ENCODE measurements at places on chromosomes 1 and 21.
A peak's percentile ranks its signal among the peaks of the same experiment; 100 is the strongest.

GRCh38 chr1:154176337-154176736 lies 15.6 kb downstream of the TPM3 start:
- DNase-seq: no peak

DNA sequence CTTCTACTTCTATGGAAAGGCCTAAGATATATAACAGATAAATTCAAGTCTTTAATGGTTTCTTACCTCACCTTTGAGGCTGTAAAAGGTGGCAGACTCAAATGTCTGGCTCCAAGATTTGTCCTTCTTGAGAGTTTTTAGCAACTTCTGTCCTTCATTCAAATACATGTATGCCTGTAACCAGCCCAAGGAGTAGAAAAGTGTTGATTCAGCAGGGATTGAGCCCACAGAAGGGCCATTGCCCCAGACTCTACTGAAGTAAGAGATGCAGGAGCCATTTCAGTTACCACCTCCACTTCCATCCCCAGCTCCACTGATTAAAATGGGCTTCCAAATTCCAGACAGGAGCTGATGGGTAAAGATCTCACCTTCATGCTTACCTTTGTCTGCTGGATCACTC lies 80.0 kb downstream of the ADCY10 start:
- DNase-seq: no peak

DNA sequence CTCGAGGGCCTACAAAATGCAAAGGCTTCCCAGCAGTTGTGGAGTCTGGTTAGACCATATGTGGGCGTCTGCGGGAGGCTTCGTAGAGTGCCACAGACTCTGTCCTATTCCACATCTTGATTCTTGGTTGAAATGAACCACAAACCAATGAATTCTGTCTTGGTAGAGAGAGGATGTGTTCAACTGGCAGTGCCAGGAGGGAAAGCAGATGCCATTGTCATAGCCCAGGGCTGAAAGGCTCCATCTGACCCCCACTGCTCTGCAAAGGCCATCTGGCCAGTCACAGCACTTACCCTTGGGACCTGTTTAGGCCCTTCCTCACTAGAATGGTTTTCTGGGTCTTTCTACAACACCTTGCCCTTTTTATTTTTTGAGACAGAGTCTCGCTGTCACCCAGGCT lies 22.1 kb downstream of the ACOT11 start:
- no peak for DNase-seq

DNA sequence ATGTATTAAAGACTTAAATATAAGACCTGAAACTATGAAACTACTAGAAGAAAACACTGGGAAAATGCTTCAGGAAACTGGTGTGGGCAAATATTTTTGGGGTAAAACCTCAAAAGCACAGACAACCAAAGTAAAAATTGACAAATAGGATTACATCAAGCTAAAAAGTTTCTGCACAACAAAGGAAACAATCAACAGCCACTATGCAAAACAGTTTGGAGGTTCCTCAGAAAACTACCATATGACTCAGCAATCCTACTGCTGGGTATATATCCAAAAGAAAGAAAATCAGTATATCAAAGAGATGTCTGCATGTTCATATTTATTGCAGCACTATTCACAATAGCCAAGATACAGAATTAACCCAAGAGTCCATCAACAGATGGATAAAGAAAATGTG lies 17.1 kb downstream of the TSHB start:
- DNase-seq: no peak

GRCh38 chr1:64967381-64967780 lies 1.0 kb upstream of the JAK1 start:
- DNase-seq: no peak

GRCh38 chr1:9253004-9253403 lies 18.4 kb downstream of the H6PD start:
- DNase-seq: no peak

DNA sequence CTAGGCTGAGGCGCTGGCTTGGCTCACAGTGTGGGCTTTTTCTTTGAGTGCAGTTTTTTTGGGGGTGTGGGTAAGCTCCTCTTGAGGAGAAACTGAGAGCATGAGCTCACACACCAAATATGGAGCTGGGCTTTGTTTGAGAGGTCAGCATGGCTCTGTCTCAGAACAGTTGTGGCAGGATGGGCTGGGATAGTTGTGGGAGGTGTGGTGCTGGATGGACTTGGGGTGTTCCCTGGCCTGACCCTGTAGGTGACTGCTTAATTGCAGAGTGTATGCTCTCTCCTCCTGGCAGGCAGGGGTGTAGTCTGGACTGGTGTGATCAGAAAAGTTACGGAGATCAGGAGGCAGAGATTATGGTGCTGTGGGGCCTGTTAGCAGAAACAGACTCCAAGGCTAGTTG lies 64.3 kb upstream of the PGBD5 start:
- no peak for DNase-seq

GRCh38 chr1:174912264-174912663 lies 87.5 kb upstream of the CACYBP start:
- no peak for DNase-seq

GRCh38 chr1:78716186-78716585 lies 66.6 kb downstream of the IFI44 start:
- DNase-seq: peak; percentile 38

- DNase-seq: no peak
Measured at GRCh38 chr1:233086961-233087881, 136.8 kb downstream of the NTPCR start.

DNA sequence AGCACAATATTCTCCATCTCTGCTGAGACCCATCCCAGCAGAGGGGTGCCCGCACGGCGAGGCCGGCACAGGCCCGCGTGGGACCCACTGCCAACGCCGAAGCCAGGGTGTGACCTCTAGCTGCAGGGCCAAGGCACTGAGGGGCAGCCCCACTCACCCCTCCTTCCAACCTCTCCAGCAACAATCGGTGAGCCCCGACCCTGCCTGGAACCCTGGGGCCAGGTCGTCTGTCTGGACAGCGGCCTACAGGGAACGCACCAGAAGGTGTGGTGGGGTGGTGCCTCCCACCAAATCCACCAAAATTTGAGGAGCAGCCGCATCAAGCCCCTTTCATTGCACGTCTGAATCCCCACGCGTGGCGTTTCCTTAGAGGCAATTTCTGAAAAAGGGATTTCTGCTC lies 63.0 kb upstream of the ADARB1 start:
- DNase-seq: no peak

DNA sequence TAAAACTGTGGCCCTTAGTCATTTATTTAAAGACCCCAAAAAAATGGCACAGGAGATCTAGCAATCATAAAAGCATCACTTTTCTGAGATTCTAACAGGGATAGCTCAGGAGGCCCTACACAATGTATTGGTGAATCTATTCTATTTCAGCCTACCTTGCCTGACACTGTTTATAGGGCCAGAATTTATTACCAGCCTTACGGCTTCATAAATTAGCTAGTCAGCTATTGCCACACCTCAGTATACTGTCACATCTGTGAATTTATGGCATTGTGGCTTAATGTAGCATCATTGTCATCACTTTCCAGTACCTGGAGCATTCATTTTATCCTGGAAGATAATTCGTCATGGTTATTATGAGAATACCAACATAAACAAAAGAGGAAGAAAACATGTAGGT lies 121.2 kb upstream of the ERG start:
- DNase-seq: no peak

GRCh38 chr1:34681480-34682451 lies 73.1 kb upstream of the GJB5 start:
- DNase-seq: no peak

DNA sequence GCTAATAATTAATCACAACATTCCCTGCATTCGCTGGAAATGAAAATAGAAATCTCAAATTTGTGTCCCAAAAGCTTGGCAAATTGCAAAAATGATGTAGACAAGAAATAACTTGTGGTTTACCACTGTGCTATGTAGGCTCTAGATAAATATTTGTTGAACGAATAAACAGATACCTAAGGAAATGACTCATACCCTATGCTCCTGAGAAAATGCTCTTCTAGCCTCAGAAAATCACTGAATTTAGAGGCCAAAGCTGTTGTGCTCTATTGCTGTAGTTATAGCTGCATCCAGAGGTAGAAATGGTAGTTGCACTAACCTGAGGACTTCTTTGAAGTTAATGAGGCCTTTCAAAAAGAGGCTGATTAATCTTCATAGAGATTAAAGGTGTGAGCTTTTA lies 142.0 kb upstream of the ZNHIT6 start:
- peak; percentile 92 for DNase-seq

GRCh38 chr1:154848983-154849382 lies 21.1 kb downstream of the KCNN3 start:
- no peak for DNase-seq

DNA sequence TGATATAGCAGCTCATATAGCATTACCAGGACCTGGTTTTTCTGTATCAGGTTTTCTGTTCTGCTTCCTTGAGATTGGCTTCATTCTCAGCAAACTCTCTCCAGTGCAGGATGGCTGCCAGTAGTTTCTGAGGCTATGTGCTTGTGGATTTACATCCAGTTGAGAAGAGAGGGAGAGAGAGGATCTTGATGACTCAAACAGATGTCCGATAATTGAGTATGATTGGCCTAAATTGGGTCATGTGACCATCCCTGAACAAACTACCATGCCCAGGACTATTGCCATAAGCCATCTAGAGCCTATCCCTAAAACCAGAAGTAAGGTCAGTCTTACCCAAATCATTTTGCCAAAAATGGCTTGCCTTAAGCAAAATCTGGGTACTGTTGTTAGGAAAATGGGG lies 18.1 kb upstream of the PSMA5 start:
- no peak for DNase-seq

DNA sequence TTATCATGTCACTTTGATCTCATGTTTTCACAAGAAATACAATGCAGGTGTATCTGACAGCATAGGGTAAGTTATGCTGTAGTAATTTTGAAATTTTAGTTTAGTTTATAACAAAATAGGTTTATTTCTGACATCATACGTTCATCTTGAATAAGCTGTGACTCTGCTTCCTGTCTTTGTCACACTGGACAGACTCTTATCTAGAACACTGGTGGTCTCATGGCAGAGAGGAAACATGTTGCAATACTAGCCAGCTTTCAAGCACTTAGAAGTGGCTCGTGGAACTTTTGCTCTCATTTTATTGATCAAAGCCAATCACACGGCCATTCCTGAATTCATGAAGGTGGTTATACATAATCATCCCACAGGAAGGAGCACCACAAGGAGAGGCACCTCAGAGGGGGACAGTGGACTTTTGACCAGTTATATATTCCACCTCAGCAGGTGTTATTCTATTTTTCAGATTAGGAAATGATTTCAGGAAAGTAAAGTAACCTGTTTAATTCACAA lies 46.5 kb downstream of the CYP2J2 start:
- DNase-seq: no peak

DNA sequence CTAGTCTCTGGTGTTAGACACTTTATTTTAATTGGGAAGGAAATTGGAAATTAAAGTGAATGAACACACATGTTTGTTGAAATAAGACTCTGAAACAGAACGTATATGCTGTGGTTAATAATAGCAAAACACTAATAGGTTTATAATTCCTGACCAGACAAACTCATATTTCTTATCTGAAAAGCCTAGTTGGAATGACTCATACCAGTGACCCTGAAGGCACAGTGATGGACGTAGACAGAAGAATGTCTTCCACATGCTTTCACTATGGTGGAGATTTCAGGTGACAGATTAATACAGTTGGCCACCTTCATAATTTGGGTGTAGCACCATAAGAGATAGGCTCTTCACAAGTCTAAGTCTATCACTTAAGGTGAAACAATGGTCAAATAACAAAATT lies 83.0 kb upstream of the COL11A1 start:
- DNase-seq: no peak

- no peak for DNase-seq
Measured at GRCh38 chr1:47893412-47893811, 103.8 kb downstream of the TRABD2B start.

- no peak for DNase-seq
Measured at GRCh38 chr1:55916481-55916880, 662.9 kb downstream of the PLPP3 start.

GRCh38 chr21:44511938-44512275 lies 28.1 kb downstream of the KRTAP10-1 start:
- DNase-seq: no peak

- no peak for DNase-seq
Measured at GRCh38 chr1:204645251-204645650, 40.3 kb downstream of the LRRN2 start.

GRCh38 chr1:162161916-162162550 lies 92.5 kb downstream of the NOS1AP start:
- no peak for DNase-seq

- no peak for DNase-seq
Measured at GRCh38 chr21:33708874-33709273, 66.6 kb downstream of the ITSN1 start.

DNA sequence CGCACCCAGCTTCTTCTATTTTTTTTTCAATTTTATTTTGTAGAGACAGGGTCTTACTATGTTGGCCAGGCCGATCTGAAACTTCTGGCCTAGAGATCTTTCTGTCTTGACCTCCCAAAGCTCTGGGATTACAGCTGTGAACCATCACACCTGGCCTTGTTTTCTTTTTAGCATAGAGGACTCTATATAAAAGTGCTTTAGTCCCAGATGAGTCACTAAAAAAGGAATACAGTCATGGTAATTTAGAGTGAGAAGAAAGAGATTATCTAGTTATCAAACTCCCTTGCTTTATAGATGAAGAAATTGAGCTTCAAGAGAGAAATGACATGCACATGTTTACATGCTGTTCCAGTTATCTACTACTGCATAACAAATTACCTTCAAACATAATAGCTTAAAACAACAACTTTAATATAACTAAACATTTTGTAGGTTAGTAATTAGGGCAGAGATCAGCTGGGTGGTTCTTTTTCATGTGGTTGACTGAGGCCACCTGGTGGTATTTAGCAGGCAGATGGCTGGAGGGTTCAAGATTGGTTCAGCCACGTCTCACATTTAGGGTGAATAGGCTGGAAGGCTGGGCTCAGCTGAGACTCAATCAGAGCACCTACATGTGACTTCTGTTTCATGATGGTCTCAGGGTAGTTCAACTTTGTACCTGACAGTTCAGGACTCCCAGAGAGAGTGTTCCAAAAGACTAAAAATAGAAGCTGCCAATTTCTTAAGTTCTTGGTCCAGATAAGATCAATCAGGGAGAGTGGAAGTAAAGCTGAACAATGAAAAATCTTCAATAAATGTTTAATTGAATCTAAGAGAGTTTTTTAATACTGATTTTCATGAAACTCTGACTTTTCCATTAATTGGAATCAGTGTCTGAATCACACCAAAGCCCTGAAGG lies 16.9 kb upstream of the MTF2 start:
- DNase-seq: no peak

- DNase-seq: no peak
Measured at GRCh38 chr1:58430421-58431275, 115.9 kb downstream of the OMA1 start.

GRCh38 chr1:182309631-182310351 lies 81.8 kb downstream of the GLUL start:
- no peak for DNase-seq

GRCh38 chr21:14913638-14914037 lies 151.2 kb downstream of the NRIP1 start:
- DNase-seq: no peak

- no peak for DNase-seq
Measured at GRCh38 chr1:178037510-178038253, 56.2 kb upstream of the RASAL2 start.

DNA sequence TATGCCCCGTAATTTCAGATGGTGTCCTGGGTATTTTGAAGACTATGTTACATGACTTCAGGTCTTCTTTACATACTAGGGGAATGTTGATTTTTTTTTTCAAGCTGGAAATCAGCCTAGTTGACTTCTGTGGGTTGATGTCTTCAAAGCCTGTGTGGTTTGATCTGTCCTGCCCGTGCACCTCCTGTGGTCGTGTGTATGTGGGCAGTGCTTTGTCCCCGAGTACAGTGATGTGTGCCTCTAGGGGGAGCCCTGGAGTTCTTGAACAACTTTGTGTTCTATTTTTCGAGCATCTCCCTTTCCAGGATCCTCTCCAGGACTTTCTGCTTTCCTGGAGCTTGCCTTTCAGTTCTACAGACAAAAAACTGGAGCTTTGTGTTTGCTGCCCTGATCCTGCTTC lies 28.9 kb downstream of the OBSCN start:
- DNase-seq: no peak
